Suppressor macrophage treated with lipopolysaccharide for 4 hours (primary cell): ENCODE measurements at places on chromosomes 6 and 20.

DNA sequence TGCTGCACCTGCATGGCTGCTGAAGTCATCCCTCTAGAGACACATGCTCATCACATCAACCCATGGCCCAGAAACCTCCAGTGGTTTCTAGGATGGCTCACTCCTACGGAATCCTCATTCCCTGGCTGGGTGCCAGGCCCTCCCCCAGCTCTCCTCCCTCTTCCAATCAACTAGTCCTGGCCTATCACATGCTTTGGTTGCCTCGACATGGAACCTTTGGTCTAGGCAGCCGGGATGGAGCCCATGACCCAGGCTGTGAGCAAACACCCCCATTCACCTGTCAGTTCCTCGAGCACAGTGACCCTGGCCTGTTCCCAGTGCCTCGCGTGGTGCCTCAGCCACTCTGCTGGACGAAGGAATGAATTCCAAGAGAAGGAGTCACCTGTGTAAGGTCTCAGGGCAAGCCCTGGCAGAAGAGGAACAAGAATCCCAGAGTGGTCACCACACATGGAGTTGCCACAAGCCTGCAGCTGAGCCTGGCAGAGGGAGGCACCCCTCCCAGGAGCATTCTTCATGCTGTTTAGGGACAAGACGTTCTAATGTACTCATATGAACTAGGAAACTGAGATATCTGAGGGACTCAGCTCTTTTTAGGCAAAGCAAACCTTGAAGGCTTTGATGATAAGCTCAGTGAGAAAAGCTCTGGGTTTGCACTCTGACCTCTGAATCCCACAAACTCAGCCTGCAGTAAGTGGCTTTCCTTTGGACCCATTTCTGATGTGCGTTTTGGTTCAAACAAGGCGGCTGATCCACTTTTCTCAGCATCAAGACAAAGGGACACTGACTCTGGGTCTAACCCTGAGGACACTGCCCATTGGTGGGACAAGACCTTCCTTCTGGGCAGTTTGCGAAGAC, 40.2 kb downstream of the PPP1R3G start:
- DNase-seq, result no peak

- no peak for DNase-seq
Observed at GRCh38 chr6:131226459-131227157, 91.3 kb downstream of the AKAP7 start.

GRCh38 chr6:20841806-20842205, 307.5 kb downstream of the CDKAL1 start:
- no peak for DNase-seq

GRCh38 chr6:101114703-101115102, 233.6 kb upstream of the ASCC3 start:
- no peak for DNase-seq

DNA sequence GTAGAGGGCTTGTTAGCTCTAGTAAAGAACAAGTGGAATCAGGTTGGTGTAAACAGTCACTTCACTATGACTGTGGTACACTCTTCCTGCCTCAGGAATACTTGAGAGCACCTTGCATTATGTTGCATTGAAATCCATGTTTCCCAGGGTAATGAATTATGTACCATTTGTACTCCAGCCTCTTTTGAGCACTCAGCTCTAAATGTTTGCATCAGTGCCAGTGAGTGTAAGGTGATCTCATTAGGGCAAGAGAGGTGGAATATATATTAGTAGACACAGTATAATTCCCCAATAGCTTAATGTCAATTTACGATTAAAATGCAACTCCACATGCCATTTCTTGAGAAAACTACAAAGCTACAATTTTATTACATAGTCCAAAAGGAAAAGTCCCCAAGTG, 319.6 kb upstream of the POU3F2 start:
- DNase-seq, result no peak

- DNase-seq, result no peak
Observed at GRCh38 chr6:135226537-135226936, 45.4 kb downstream of the MYB start.

GRCh38 chr20:63442100-63442493, 30.4 kb downstream of the KCNQ2 start:
- DNase-seq, result peak; percentile 52

- no peak for DNase-seq
Observed at GRCh38 chr6:98946879-98947410, 801 bp downstream of the FBXL4 start.
